ENCODE measurements at places on chromosomes 11 and 22.

DNA sequence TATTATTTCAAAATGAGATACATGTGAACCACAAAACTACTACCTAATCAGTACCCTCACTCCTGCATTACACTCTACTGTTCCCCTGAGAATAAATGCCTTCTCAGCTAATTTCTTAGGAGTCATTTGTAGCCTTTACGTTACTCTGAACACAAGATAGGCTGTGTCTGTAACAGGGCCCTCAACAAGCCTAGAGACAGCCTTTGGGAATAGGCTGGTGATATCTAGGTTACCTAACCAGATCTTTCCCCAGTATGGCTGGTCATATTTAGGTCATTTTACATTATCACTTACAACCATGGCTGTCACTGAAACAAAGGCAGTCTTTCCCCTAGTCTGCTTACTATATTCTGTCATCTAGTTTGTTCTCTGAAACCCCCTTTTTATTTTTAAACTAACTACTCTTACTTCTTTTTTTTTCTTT, 14.2 kb downstream of the ATM start:
- DNase-seq: no peak

DNA sequence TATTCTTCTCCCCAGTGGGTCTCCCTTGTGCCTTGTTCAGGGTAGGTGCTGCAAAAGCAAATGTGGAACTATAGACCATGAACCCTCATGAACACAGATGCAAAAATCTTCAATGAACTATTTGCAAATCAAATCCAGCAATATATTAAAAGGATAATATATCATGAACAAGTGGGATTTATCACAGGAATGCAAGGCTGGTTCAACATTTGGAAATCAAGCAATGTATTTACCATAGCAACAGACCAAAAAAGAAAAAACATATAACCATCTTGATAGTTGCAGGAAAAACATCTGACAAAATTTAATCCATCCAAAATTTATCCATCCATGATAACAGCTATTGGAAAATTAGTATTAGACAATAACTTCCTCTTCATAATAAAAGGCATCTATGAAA, 11.4 kb upstream of the OSBPL5 start:
- DNase-seq: no peak

- DNase-seq: no peak
These were observed 82.2 kb downstream of the TEAD1 start for GRCh38 chr11:12756454-12756806.

GRCh38 chr11:117915672-117916235, 13.4 kb downstream of the TMPRSS13 start:
- peak; percentile 47 for DNase-seq

DNA sequence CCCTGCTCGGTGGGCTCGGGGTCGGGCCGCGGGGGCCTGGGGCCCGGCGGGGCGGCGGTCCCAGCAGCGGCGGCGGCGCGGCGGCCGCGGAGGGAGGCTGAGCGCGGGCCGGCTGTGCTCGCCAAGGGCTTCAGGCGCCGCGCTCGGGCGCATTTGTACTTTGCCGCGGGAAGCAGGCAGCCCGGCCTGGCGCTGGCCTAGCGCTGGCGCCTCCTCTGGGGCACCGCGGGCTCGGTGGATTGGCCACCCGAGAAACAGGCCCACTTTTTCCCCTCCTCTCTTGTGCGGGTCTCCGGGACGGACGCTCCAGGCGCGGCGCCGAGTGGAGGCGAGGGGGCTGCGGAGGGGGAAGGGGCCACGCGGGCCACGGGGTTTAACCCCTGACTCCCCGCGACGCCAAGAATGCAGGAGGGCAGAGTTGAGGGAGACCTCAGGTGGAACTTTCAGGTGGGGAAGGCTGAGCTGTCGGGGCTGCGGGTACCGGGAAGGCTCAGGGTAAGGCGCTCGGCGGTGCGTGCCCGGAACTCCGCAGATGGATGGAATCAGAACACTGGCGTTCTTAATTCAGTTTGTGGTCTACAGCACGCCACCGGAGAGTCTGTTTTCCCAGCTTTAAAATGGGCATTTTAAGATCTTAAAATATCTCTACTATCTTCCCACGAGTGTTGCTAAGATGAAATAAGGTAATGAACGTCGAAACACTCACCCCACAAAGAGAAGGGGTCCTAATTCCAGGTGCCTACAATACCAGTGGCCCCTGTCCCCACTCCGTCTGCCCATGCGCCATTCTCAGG, at the start of gene CHRDL2:
Gene CHRDL2, minus strand, starts transcription at position 126 of the 794 bp plus-strand sequence. CDS start 538 bp downstream, outside the sequence.
- no peak for DNase-seq

All from coronary artery (tissue), 2 donors.